ENCODE measurements at places on chromosomes 7 and 10. TPM values are rescaled to one million over a fixed set of nuclear protein-coding genes. Genes with fewer than 3 reads are reported as not detected.
A peak's percentile ranks its signal among the peaks of the same experiment; 100 is the strongest.

GRCh38 chr10:111080224-111080623 is 3.4 kb downstream of the ADRA2A start:
- no peaks in the 10 kb centered on the region for H3K27me3 ChIP-seq
- peaks cover 22% of the 10 kb centered on the region for H3K4me1 ChIP-seq
- no peak overlapping the region for H3K4me3 ChIP-seq

- no peak overlapping the region for H3K27ac ChIP-seq
- H3K4me3 ChIP-seq: no peak overlapping the region
- H3K27me3 ChIP-seq: no peaks in the 10 kb centered on the region
- no peaks in the 10 kb centered on the region for H3K4me1 ChIP-seq
Observed at GRCh38 chr10:84818961-84819360, 490.6 kb downstream of the CCSER2 start.

- H3K4me1 ChIP-seq: no peaks in the 10 kb centered on the region
- H3K27ac ChIP-seq: no peak overlapping the region
- DNase-seq: peak; percentile 7
- H3K27me3 ChIP-seq: no peaks in the 10 kb centered on the region
- H3K4me3 ChIP-seq: no peak overlapping the region
Observed at GRCh38 chr7:153061910-153062528, 302.5 kb downstream of the ACTR3B start.

- no peak for DNase-seq
- H3K36me3 ChIP-seq: no peaks in the 10 kb centered on the region
- H3K4me1 ChIP-seq: no peaks in the 10 kb centered on the region
- no peak overlapping the region for H3K27ac ChIP-seq
- no peak overlapping the region for H3K4me3 ChIP-seq
- H3K27me3 ChIP-seq: no peaks in the 10 kb centered on the region
Observed at GRCh38 chr10:62157601-62158000, 111.0 kb downstream of the RTKN2 start.

DNA sequence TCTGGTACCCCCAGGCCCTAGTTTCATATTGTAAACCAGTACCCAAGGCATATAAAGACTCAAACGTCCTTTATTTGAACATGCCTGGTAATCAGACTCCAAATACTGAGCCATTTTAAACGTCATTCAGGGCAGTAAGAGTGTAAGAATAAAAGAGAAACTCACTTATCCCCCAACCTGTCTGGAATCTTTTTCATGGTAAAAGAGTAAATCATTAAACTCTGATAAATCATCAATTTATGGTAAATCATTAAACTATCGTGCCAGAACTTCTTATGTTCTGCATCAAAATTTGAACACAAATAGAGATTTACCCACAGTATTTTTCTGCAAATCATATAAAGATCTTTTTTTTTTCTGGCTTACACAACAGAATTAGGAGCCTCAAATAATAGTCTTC is 734.3 kb upstream of the POT1 start:
- H3K27me3 ChIP-seq: no peaks in the 10 kb centered on the region
- no peak overlapping the region for H3K27ac ChIP-seq
- no peaks in the 10 kb centered on the region for H3K4me1 ChIP-seq
- H3K4me3 ChIP-seq: no peak overlapping the region
- no peaks in the 10 kb centered on the region for H3K36me3 ChIP-seq

DNA sequence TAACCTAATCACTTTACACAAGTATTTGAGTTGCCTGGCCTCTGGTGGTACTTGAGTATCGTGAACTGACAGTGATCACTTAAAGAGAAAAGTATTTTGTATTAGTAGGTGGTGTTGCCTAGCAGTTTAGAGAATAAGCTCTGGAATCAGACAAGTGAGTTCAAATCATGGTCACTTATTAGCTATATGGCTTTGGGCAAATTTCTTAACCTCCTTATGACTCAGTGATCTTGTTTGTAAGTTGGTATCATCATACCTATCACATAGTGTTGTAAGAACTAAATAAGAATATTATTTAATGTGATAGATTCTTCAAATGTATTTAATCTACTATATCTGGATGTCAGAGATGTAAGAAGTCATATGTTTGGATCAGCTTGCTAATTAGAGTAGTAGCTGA is 163.8 kb downstream of the RNF133 start:
- no peak overlapping the region for H3K4me3 ChIP-seq
- no peak overlapping the region for H3K27ac ChIP-seq
- H3K4me1 ChIP-seq: no peaks in the 10 kb centered on the region
- DNase-seq: no peak
- H3K36me3 ChIP-seq: no peaks in the 10 kb centered on the region

DNA sequence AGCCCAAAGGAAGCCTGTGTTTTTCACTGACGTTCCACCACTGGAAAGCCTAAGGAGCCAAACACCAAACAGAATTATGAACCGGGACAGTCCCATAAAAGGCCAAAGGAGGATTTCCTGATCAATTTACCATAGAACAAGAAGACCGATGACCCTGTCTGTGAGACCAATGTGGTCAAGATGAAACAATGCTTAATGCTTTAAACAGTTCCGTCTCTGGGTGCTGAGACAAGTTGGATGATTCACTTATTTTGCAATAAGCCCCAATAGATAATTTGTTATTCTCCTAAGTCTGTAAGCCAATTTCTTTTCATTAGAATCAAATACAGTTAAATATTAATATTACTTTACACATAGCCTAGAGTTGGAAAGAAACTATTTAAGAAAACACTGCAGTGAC is 134.9 kb downstream of the MICU1 start:
- H3K27ac ChIP-seq: no peak overlapping the region
- no peak for DNase-seq
- no peaks in the 10 kb centered on the region for H3K4me1 ChIP-seq
- no peaks in the 10 kb centered on the region for H3K36me3 ChIP-seq
- H3K4me3 ChIP-seq: no peak overlapping the region
- no peaks in the 10 kb centered on the region for H3K27me3 ChIP-seq

DNA sequence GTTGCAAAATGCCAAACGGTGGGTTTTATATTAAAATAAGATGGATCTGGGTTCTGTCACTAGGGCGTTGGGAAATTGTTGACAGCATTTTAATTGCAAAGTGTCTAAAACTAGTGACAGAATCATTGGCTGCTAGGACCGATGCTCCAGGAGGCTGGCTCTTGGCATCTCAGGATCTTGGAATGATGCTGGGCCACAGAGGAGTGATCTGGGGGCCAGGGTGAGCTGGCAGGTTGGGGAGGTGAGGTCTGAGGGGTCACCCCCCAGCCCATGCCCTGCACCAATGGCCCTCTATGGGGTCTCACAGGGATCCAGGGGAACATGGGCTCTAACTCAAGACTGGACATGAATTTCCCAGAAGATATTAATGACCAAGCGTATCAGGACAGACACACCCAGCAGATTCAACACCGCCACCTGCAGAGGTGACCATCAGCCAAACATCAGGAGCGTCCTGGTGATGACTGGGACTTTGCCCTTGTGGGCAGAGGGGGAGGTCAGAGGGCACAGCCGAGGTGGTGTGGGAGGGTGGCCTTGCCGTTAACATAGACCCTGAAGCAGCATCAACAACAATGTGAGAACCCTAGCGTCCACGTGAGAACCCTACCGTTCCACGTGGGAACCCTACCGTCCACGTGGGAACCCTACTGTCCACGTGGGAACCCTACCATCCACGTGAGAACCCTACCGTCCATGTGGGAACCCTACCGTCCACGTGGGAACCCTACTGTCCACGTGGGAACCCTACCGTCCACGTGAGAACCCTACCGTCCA is 89.0 kb upstream of the PPP2R2D start:
- H3K4me3 ChIP-seq: no peak overlapping the region
- no peaks in the 10 kb centered on the region for H3K27me3 ChIP-seq
- H3K36me3 ChIP-seq: no peaks in the 10 kb centered on the region
- H3K27ac ChIP-seq: no peak overlapping the region
- DNase-seq: no peak

- H3K27me3 ChIP-seq: no peaks in the 10 kb centered on the region
- no peak overlapping the region for H3K4me3 ChIP-seq
- no peaks in the 10 kb centered on the region for H3K36me3 ChIP-seq
Observed at GRCh38 chr7:20494566-20494965, 120.9 kb upstream of the ABCB5 start.

GRCh38 chr10:104766341-104766740 is 125.3 kb downstream of the SORCS3 start:
- no peak overlapping the region for H3K4me3 ChIP-seq
- DNase-seq: no peak
- H3K27me3 ChIP-seq: no peaks in the 10 kb centered on the region
- H3K4me1 ChIP-seq: no peaks in the 10 kb centered on the region
- no peak overlapping the region for H3K27ac ChIP-seq

- H3K27me3 ChIP-seq: no peaks in the 10 kb centered on the region
- no peak overlapping the region for H3K4me3 ChIP-seq
- H3K4me1 ChIP-seq: no peaks in the 10 kb centered on the region
- H3K36me3 ChIP-seq: no peaks in the 10 kb centered on the region
- no peak for DNase-seq
- no peak overlapping the region for H3K27ac ChIP-seq
Observed at GRCh38 chr7:126222782-126223181, 1030.0 kb downstream of the GRM8 start.

DNA sequence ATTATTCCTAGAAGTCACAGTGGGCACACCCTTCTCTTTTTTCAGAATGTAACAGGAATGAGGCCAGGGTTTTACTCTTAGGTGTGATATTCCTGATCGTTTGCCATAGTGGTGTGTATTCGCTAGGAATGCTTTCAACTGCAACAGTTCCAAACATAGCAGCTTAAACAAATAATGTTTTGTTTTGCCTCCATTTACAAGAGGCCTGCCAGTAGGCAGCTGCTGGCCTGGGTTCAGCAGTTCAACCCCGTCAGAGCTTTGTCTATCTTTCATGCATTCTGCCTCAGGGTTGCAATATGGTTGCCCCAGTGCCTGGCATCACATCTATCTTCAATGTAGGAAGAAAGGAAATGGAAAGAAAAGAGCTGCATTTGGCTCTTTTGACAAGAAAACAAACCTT is 21.7 kb upstream of the RET start:
- H3K4me3 ChIP-seq: no peak overlapping the region
- H3K4me1 ChIP-seq: no peaks in the 10 kb centered on the region
- no peaks in the 10 kb centered on the region for H3K36me3 ChIP-seq
- H3K27me3 ChIP-seq: no peaks in the 10 kb centered on the region
- no peak for DNase-seq

GRCh38 chr10:17216901-17217395 is 11.1 kb upstream of the VIM start:
- H3K4me1 ChIP-seq: peaks cover 27% of the 10 kb centered on the region
- H3K36me3 ChIP-seq: no peaks in the 10 kb centered on the region
- no peak overlapping the region for H3K4me3 ChIP-seq
- no peak overlapping the region for H3K27ac ChIP-seq
- no peak for DNase-seq
- no peaks in the 10 kb centered on the region for H3K27me3 ChIP-seq

- no peak overlapping the region for H3K4me3 ChIP-seq
- H3K4me1 ChIP-seq: peaks cover 5% of the 10 kb centered on the region
- DNase-seq: no peak
- H3K27ac ChIP-seq: no peak overlapping the region
- no peaks in the 10 kb centered on the region for H3K27me3 ChIP-seq
Observed at GRCh38 chr10:86721232-86721631, 35.2 kb upstream of the BMPR1A start.

- H3K27me3 ChIP-seq: no peaks in the 10 kb centered on the region
- no peaks in the 10 kb centered on the region for H3K36me3 ChIP-seq
- DNase-seq: no peak
- H3K4me1 ChIP-seq: peaks cover 4% of the 10 kb centered on the region
- peak overlapping the region; percentile 31 for H3K4me3 ChIP-seq
Observed at GRCh38 chr7:26865094-26865388, 651 bp upstream of the SKAP2 start.

DNA sequence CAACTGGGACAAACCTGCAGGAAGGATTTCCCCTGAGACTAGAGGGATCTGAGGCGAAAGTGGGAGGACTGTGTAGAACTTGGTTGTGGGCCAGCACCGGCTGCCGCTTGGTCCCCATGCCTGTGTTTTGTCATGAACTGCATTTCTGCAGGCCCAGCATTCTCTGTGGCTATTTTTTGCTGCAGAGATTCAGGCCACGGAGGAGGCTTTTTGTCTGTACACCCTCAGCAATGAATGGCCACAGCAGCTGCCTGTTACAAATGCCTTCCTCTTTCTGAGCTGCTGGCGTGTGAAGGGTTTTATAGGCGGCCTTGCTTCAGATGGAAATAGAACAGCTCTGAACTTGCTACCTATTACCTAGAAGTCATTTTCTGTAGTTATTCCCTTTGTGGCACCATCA is 164.4 kb downstream of the SH2D4B start:
- H3K4me1 ChIP-seq: no peaks in the 10 kb centered on the region
- no peak overlapping the region for H3K4me3 ChIP-seq
- no peak for DNase-seq
- H3K36me3 ChIP-seq: no peaks in the 10 kb centered on the region
- no peaks in the 10 kb centered on the region for H3K27me3 ChIP-seq

DNA sequence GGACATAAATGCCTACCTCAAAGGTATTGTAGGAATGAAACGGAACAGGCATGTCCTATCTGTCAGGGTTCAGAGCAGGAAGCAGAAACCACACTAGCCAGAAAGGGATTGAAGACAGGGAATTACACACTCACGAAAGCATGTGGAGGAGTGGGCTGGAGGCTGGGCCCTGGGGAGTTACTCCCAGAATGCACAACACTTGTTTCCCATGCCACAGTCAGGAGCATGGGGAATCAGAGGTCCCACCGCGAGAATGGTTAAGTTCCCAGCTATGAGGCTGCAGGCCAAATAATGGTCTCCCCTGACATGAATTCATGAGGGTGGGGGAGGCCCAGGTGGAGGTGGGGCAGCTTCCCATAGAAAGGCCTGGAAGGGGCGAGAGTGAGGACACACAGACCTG is 212.7 kb downstream of the HERPUD2 start:
- H3K27ac ChIP-seq: no peak overlapping the region
- no peak overlapping the region for H3K4me3 ChIP-seq
- no peaks in the 10 kb centered on the region for H3K36me3 ChIP-seq
- no peaks in the 10 kb centered on the region for H3K27me3 ChIP-seq

DNA sequence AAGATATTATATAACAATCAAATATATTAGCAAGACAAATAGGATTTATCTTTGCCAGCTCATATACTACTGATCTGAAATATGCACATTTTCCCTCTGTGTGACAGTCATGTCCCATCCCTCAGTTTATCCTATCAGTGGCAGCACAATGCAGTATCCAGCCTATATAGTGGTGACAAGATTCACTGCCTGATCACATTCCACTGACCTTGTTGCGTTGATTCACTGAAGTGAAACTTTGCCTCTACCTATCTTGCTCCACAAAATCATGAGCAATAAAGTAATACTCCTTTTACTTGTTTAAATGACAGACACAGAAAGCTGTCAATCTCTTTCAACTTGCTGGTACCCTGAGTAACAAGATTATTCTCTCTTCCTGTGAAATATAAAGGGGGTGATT is 6.3 kb downstream of the PSMA2 start:
- H3K4me3 ChIP-seq: no peak overlapping the region
- no peak for DNase-seq
- H3K36me3 ChIP-seq: peaks cover 41% of the 10 kb centered on the region

GRCh38 chr10:109880886-109881768 is 42.2 kb downstream of the XPNPEP1 start:
- H3K27me3 ChIP-seq: no peaks in the 10 kb centered on the region
- DNase-seq: no peak
- peaks cover 9% of the 10 kb centered on the region for H3K4me1 ChIP-seq
- H3K4me3 ChIP-seq: no peak overlapping the region
- H3K27ac ChIP-seq: no peak overlapping the region

Gene GIMAP8
- total RNA-seq: 7.5 TPM

Gene ASB10
- total RNA-seq: not detected

Gene PAPOLB
- total RNA-seq: 0.34 TPM

Gene ELN
- 29.0 TPM for total RNA-seq

Gene SMKR1
- total RNA-seq: 0.56 TPM

Gene RNF148
- total RNA-seq: 7.9 TPM

Gene ZEB1
- 57.5 TPM for total RNA-seq

Gene LIPK
- total RNA-seq: not detected

Gene RPEL1
- total RNA-seq: not detected

Gene MRPS24
- 52.2 TPM for total RNA-seq

Gene ECHDC3
- 22.4 TPM for total RNA-seq

Gene TMEM196
- not detected for total RNA-seq

Measured in thyroid gland (tissue), 4 donors.